Muscle of leg (tissue), 16 donors: ENCODE measurements at places on chromosomes 5 and 9.

DNA sequence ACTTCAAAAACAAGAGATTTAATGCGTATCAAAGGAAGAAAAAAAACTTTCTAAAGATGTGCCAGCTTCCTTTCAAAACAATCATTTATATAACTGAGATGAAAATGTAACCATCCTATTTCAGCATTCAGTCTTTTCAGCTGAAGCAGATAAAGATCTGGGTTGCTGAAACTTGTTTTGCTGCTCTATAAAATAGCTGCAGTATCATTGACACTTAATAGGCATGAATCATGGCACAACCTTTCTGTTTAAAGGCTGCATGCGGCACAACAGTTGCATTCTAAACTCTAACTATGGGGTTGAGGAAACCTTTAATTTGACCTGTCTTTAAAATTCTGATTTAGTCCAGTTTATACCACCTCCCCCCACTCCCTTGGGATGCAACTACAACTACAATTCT is 196.7 kb downstream of the MPDZ start:
- no peak for DNase-seq

DNA sequence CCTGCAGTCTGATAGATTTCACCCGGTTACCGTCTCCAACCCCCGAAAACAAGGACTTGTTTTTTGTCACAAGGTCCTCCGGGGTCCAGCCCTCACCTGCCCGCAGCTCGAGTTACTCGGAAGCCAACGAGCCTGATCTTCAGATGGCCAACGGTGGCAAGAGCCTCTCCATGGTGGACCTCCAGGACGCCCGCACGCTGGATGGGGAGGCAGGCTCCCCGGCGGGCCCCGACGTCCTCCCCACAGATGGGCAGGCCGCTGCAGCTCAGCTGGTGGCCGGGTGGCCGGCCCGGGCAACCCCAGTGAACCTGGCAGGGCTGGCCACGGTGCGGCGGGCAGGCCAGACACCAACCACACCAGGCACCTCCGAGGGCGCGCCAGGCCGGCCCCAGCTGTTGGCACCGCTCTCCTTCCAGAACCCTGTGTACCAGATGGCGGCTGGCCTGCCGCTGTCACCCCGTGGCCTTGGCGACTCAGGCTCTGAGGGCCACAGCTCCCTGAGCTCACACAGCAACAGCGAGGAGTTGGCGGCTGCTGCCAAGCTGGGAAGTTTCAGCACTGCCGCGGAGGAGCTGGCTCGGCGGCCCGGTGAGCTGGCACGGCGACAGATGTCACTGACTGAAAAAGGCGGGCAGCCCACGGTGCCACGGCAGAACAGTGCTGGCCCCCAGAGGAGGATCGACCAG is 121.3 kb downstream of the DAB2IP start:
- peak; percentile 38 for DNase-seq

- DNase-seq: no peak
Measured at GRCh38 chr9:81537964-81538363, 151.4 kb downstream of the TLE1 start.

GRCh38 chr9:19156805-19157204 is 29.5 kb upstream of the PLIN2 start:
- no peak for DNase-seq

GRCh38 chr5:66850354-66851075 is 254.3 kb downstream of the MAST4 start:
- DNase-seq: no peak

DNA sequence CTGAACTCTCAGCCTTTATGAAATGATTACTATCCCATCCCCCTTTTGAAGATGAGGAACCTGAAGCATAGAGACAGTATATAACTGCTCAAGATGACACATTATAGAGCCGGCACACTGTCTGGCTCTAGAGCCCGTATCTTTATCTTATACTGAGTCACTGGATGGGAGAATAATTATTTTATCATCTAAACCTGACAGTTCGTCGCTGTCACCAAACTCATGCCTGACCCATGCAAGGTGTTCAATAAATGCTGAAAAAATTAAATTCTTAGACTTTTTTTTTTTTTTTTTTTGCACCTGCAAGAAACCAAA is 38.8 kb downstream of the HOMER1 start:
- no peak for DNase-seq

- no peak for DNase-seq
Measured at GRCh38 chr9:33300546-33300945, 10.2 kb downstream of the NFX1 start.

DNA sequence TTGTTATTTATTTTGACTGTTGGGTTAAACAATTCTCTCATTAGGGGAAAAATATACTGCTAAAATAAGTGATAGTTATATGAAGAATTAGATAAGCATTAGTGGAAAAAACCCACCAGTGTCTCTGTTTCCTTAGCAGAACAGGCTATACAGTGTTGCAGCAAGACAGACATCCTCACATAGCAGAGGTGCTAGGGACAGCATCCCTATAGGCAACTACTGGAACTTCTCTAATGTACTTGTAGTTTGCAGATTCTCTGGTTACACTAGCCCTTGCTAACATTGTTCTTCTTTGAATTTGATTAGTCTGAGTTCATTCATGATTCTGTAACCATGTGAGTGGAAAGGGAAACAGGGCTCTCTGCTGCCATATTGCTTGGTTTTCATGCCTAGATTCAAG is 661.8 kb upstream of the RGMB start:
- no peak for DNase-seq

DNA sequence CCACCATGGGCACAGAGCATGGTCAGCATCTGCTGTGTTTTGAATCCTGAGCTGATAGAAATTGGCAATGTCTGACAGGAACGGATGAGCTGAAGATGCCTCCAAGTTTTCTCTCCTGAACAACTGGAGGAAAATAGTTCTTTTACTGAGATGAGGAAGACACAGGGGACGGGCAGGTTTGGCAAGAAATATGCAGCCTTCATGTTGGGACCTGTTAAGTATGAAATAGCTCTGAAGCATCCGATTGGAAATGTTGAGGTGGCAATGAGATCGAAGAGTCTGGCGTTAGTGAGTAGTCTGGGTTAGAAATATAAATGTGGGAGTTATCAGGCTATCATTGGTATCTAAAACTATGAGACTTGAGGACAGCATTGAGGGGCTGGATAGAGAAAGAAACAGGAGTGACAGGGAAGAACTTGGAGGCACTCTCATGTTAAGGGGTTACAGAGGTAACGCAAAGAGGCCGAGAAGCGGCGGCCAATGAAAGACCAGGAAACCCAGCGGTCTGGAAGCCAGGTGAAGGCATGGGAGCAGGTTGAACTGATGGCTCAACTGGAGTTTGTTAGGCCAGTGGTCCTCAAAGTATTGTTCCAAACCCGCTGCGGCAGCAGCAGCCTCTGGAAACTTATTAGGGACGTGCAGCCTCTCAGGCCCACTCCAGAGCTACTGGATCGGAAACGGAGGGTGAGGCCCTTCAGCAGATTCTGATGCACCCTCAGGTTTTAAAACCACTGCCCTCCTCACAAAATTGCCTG is 1.0 kb upstream of the MAMDC2 start:
- no peak for DNase-seq

GRCh38 chr5:110855961-110856360 is 117.2 kb downstream of the SLC25A46 start:
- DNase-seq: no peak
